ENCODE measurements at places on chromosomes 1 and 21.

- DNase-seq = no peak
Observed at GRCh38 chr1:16178596-16179497, 23.0 kb upstream of the EPHA2 start.

GRCh38 chr1:56068210-56068609 is 511.2 kb downstream of the PLPP3 start:
- DNase-seq = no peak

DNA sequence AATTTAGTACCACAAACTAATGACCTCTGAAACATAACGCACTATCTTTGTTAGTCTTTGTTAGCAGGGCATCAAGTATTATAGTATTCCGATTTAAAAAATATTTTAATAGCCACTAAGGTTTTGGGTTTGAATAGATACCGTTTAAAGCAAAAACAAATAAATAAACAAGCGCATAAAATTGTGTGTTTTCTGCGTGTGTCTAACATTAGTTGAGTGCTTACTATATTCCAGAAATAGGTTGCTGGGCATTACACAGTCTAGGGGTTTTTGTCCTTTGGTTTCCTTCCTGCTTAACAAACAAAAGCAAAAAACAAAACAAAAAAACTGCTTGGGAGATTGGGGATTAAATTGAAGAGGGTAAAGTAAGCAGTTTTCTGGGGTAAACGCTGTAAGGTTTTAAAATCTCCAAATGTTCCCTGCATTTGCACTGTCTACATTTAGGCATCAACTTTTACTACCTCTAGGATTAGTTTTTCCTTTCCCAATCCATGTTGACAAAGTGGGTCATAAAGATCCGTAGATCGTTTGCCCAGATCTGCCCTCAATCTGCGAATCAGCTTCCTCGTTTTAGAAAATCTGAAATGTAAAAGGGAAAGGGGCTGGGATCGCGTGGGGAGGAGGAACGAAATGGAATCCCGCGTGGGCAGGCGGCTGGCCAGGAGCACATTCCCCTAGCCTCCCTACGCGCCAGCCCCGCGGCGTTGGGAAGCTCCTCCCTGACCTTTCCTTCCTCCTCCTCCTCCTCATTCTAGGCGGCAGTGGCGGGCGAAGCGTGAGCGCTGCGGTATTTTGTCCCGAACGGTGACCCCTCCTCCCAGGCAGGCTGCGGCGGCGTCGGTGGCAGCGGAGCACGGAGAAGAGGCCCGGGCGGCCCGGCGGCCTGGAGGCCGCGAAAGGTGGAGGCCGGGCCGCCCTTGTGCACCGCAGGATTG is at the start of gene KCTD3:
KCTD3 (plus strand) TSS at position 749 of the 935 bp plus-strand sequence. CDS start 382 bp downstream, outside the sequence.
- DNase-seq = peak; percentile 65

GRCh38 chr21:33039536-33039935 is 13.8 kb downstream of the OLIG2 start:
- no peak for DNase-seq
